ENCODE measurements at places on chromosomes 3 and 15.

GRCh38 chr3:135803028-135803692 lies 162.4 kb upstream of the PPP2R3A start:
- no peak for DNase-seq

- DNase-seq, result no peak
Observed at GRCh38 chr3:188697127-188697526, 474.6 kb upstream of the TPRG1 start.

DNA sequence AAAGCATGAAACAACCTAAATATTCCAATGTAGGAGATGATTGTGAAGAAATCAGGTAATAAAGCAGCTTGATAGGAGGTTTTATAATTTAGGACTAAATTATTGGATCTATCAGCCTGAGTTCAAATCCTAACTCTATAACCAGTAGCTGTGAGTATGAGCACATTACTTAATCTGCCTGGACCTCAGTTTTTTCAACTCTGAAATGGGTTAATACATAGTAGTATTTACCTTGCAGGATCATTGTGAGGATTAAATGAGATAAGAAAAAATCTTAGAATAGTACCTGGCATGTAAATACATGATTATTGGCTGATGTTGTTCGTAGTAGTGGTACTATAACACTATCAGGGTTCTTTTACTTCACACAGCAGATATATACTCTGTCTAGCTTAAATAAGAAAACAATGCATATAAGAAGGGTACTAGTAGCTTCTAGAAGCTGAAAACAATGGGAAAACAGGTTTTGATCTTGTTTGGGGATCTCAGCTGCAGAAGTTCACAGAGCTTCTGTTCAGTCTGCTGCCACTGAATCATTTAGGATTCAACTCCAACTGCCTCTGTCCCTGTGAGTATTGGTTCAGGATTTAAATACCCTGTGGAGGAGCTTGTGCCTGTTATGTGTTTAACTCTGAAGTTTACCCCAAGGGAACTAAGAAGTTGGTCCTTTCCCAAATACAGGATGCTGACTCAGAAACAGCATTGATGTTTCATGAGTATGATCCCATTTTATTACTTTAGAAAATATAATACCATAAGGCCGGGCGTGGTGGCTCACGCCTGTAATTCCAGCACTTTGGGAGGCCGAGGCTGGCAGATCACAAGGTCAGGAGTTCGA lies 34.2 kb downstream of the KAT2B start:
- DNase-seq, result no peak

DNA sequence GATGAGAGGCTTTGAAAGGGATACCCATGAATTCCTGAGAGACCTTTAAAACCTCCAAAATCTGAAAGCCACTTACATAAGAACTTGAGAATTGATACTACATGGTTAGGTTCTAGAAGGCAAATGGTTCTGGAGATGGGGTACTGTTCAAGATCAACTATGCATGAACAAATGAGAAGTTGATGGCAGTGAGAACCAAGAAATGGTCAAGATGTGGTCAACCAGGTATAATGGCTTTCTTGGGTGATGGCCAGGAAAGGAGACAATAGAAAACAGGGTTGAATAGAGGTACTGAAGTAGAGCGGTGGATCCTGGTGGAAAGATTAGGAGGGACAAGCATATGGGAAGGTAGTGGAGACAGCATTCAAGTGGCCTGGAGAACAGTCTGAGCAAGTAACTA lies 200.4 kb downstream of the RBMS3 start:
- DNase-seq, result no peak

DNA sequence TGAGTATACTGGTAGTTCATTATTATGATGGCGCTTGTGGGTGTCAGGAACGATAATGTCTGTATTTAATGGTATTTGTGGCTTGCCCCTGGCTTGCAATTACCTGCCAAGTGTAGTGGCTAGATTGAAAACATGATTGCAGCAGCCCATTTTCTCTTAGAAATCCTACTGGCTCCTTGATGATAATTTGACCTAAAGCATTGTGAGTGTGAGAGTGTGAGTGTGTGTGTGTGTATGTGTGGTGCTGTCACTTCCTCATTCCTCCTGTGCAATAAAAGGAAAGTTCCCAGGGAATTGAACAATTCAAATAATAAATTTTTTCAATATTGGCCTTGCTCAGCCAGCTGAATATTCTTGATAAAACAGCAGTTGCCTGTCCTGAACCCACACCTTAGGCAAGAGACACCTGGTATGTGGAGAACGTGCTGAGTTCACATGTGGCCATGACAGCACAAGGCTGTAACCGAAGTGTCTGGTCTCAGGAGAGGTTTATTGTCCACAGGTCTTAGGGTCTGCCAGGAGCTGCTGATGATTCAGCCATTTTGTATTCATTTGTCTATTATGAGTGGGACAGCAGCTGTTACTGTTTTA lies 193.3 kb downstream of the CD47 start:
- DNase-seq, result no peak

- no peak for DNase-seq
Observed at GRCh38 chr3:66019896-66020295, 18.8 kb downstream of the MAGI1 start.

DNA sequence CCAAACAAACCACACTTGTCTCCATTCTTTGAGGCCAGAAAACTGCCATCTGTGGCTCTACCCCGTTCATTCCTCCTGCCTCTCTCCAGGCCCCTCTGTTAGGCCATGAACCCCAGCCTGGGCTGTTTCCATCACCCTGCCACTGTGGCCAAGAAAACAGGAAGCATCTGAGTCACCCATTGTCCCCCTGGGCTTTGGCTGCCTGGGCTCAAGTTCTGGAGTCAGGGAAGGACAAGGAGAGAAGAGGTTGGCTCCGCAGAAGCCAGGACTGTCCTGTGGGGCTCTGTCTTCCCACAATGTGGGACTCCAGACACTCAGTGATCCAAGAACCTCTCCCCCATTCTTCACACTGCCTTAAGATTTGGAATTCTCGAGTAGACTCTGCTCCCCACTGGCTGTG lies 14.8 kb upstream of the LCTL start:
- no peak for DNase-seq

GRCh38 chr3:13590841-13591520 lies 42.1 kb downstream of the FBLN2 start:
- DNase-seq, result no peak

DNA sequence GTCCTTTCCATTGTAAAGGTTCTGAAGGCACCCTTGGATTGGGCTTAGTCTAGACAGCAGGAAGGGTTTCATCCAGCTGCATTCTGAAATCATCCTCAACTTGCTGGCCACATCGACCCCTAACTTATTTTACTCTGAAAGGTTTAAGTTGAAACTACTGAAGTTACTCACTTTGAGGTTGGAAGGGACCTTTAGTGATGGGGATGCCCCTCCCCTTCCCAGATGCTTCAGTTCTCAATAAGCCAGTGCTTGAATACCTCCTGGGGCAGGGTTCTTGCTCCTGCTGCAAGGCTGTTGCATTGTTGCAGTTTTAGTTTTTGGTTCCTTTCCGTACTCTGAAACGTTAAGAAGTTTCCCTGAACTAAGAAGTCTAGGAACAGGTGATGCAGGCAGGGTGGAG lies 26.4 kb downstream of the FGD5 start:
- no peak for DNase-seq

- DNase-seq, result no peak
Observed at GRCh38 chr15:70196372-70197316, 98.9 kb upstream of the TLE3 start.

GRCh38 chr3:122314228-122314876 lies 10.7 kb upstream of the CSTA start:
- DNase-seq, result no peak

- no peak for DNase-seq
Observed at GRCh38 chr3:11465744-11466616, 177.7 kb downstream of the VGLL4 start.

GRCh38 chr3:23949784-23950183 lies 4.7 kb downstream of the NR1D2 start:
- no peak for DNase-seq

GRCh38 chr3:110093411-110093810 lies 756.1 kb upstream of the DPPA4 start:
- no peak for DNase-seq

DNA sequence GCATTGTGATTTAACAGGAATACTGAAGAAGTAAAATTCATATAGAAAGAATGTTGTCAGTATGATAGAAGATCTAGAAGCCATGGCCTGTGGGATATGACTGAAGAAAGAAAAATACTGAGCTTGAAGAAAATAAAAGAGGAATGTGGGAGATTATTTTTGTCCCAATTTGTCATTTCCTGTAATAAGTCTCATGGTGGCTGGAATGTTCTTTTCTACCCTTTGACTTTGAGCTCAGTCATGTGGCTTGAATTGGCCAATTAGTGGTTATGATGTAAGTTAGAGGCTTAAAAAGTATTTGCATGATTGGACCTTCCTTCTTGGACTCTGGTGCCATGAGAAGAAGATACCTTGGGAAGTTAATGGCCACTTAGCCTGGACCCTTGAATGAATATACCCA lies 14.1 kb downstream of the APH1B start:
- no peak for DNase-seq

DNA sequence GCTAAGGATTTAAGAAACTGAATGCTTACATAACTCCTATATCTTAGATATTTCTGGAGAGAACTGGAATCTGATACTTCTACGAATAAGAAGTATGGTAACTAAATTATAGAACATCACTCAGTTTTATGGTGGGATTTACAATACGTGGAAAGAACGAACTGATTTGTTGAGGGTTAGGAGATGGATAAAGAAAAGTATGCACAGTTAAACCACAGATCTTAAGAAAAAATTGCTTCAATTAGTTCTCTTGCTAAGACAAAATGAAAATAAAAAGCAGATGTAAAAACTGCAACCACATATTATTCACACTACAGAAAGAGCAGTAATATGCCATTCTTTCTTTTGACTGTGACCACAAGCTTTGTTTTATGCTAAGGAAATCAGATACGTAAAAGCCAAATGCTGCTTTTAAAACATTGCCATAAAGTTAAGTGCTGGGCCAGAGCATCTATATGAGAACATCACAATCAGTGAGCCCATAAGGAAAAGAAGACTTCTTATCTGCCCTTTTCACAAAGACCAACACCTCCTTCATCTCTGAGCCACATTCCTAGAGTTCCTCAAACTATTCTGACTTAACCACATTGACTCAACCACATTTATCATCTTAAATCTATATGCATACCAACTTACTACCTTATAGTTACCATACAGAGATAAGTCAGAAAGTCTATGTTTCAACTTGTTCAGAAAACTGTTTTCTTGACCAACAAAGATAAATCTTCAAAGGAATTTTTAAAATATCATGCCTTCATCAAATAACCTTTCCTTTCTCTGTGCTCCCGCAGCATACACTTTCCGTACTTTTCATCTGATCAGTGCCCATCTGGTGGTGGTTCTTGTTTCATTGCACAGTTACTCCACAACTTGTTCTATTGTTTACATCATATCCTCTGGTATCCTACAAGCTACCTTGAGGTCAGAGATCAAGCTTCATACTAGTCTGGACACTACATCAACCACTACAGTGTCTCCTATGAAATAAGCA lies 61.7 kb downstream of the FSIP1 start:
- DNase-seq, result no peak

GRCh38 chr3:56858331-56858730 lies 56.6 kb upstream of the ARHGEF3 start:
- DNase-seq, result no peak

DNA sequence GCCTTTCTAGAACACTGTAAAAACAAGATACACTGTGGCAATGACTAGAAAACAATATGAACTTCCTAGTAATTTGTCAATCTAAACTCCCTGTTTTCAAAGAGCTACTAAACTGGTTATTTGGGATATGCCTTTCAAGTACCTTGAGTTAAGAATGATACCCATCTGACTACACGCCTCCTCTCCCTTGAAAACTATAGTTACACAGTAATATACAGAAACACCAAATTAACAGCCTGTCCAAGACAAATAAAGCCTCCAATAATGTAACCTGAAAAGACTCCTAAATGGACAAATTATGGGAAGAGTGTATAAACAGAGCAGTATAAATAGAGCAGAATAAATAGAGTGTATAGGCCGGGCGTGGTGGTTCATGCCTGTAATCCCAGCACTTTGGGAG lies 70.1 kb downstream of the SMARCC1 start:
- no peak for DNase-seq

DNA sequence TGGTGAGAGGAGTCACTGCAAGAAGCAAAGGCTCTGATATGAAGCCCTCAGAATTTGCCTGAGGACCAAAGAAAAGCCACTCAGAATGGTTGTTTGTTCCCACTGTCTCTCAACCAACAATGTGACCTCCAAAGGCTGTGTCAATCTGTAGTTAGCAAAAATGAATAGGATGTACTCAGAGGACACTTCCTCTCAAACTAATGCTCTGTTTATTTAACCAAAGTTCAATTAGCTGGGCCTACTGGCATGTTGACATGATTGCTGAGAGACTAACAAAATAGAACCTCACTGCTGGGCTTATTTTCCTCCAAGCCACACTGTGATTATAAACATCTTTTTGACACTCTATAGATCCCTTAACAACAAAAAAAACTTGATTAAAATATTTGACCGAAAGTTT lies 522.5 kb downstream of the OCA2 start:
- DNase-seq, result no peak

GRCh38 chr3:72440491-72440890 lies 407.8 kb downstream of the SHQ1 start:
- no peak for DNase-seq

GRCh38 chr3:46987743-46988401 lies 8.4 kb downstream of the NBEAL2 start:
- DNase-seq, result peak; percentile 87

- no peak for DNase-seq
Observed at GRCh38 chr3:191362524-191363090, 32.3 kb upstream of the UTS2B start.

DNA sequence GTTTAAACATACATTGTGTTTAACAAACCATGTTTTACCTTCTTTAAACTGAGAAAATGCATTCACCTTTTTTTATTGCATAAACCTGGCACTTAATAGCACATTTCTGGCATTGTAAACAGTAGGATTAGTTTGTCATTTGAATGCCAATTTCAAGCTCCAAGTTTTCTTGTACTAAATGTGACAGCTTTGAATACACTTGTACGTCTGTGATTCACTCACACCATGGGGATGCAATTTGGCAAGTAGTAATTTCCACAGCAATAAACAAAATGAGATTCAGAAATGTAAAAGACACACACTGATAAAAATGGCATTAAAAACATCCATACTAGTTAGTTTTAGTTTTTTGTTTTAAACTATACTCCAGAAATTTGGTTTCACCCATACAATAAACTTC lies 598.9 kb downstream of the SI start:
- no peak for DNase-seq

- no peak for DNase-seq
Observed at GRCh38 chr3:127159543-127159942, 33.4 kb upstream of the PRR23E start.

- no peak for DNase-seq
Observed at GRCh38 chr3:162704238-162704637, 1207.6 kb downstream of the OTOL1 start.

GRCh38 chr3:42904076-42904475 lies 1.9 kb upstream of the ZNF662 start:
- no peak for DNase-seq

- DNase-seq, result no peak
Observed at GRCh38 chr3:112598731-112599130, 36.9 kb downstream of the SLC35A5 start.

- DNase-seq, result no peak
Observed at GRCh38 chr3:136381051-136381450, 130.9 kb downstream of the PCCB start.

GRCh38 chr3:58962816-58963215 lies 87.0 kb downstream of the CFAP20DC start:
- DNase-seq, result no peak

- no peak for DNase-seq
Observed at GRCh38 chr3:127697551-127698240, 24.9 kb downstream of the ABTB1 start.
